ENCODE measurements at places on chromosomes 3 and 15.

DNA sequence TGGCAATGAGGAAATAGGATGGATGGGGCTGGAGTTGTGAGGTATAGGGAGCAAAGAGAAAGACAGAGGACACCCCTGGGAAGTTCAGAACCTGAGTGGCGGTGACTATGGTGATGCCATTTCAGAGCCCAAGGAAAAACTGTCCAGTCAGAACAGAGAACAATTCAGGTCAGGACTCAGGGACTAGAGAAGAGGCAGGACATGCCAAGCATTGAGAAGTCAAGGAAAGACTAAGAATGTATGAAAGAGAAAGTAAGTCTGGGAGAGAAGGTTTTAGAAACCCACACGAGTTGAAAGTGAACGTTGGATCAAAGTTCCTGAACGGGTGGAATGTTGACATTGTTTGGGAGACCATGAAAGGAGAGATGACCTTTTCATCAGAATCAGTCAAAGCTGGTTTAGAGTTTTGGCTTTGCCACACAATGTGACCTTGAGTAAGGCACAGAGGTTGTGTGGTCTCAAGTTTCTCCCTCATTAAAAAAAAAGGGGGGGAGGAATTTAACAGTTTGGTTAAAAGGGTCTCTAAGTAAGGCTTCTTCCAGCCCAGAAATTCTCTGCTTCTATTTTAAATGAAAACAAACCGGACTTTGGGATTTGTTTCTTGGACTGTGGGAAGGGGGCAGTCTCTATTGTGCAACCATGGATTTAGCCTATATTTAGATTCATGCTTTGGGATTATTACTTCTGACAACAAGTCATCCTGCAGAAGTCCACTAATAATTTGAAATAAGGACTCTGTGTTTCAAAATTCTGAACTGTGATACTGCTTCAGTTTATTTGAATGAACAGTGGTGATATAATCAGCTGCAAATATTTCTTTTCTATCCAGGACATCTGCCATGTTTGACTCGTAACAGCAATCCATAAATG, 315.9 kb upstream of the TBL1XR1 start:
- DNase-seq: no peak

GRCh38 chr15:38672273-38672672, 107.7 kb upstream of the RASGRP1 start:
- no peak for DNase-seq

GRCh38 chr3:127254730-127255129, 33.1 kb downstream of the PRR20G start:
- DNase-seq: no peak

DNA sequence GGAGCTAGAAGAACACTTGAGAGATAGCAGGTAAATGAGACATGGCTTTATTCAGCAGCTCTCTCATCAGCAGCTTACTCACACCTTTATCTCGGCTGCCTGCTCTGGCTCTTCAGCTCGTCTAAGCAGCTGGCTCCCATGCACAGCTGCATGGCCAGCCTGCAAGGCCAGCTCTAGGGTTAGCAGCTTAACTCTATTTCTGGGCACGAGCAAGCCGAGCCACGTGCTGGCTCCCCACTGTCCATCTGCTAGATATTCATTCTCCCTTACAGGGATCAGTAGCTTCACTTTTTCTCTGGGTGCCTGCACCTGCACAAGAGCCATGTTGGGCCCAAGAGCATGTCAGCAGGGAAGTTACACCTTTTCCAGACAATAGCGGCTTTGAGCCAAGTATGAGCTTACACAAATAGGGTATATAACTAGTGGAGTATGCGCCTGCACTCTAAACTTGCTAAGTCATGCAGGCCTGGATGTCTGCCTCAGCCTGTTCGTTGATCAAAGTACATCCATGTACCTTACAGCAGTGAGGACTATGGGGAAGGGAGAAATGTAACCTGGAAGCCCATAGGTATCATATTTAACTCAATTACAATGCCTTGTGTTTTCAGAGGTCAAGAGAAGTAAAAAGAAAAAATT, 174.9 kb upstream of the SNTN start:
- no peak for DNase-seq

DNA sequence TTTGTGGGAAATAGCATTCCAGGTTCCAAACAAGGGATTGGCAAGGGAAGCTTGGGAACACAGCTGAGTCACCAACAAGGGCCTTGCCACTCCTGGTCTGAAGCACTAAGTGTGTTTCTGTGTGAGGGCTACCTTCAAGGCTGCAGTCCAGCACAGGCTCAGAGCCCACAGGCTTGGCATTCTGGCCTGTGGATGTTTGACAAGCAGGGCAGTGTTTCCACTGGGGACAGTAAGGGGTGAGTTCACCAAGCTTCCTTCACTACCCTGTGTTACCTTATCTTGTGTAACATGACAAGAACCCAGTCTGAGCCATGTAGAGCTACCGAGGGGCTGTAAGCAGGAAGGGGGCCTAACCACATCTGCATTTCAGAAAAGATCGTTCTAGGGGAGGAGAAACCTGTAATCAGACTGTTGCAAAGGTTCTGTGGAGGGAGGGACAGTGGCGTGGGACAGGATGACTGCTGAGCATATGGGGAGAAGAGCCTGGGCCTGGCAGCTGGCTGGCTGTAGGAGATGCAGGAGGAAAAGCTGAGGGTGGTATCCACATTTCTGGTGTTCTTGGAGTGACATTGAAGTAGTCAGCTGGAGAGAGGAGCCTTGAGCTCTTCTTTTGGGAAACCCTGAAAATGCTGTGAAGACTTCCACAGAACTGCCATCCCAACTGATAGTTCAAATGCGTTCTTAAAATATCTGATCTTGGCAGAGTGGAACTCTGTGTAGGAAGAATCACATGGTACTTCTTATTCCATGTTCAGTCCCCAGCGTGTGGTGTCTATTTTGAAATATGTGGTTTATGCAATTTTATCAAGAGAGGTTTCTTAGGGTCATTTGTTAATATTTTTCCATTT, 61.3 kb downstream of the CTDSPL start:
- no peak for DNase-seq

GRCh38 chr3:71231680-71232079, 351.8 kb downstream of the FOXP1 start:
- no peak for DNase-seq

DNA sequence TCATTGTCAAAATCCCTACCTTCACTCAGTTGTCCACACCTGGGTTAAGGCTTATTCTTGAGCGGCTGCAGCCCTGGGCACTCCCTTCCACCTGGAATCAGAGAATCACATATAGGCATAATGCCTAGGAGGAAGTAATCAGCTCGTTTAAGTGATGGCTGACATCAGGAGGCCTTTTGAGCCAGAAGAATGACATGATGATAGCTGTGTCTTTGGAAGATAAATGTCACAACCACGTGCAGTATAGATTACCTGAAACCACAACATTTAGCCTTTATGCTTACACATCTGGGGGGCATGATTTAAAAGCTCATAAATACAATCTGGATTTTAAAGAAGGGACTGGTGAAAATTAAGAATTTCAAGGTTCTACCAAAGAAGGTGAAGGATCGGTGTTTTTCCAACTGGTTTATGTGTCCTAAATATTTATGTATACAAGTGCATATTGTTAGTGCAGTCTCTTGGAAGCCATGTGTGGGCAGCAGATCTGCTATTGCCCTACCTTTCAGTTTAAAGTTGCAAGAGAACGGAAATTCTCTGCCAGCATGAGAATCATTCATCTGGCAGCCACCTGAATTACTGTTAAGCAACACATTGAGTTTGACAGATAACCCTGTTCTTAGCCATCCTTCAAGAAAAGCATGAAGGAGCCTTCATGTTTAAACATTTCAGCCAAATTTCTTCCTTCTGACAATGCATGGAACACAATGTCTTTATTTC, 163.4 kb upstream of the NR2E3 start:
- DNase-seq: no peak

- DNase-seq: no peak
Observed at GRCh38 chr15:90583471-90584252, 53.9 kb downstream of the CRTC3 start.

- DNase-seq: no peak
Observed at GRCh38 chr15:66228807-66229735, 24.5 kb downstream of the MEGF11 start.

DNA sequence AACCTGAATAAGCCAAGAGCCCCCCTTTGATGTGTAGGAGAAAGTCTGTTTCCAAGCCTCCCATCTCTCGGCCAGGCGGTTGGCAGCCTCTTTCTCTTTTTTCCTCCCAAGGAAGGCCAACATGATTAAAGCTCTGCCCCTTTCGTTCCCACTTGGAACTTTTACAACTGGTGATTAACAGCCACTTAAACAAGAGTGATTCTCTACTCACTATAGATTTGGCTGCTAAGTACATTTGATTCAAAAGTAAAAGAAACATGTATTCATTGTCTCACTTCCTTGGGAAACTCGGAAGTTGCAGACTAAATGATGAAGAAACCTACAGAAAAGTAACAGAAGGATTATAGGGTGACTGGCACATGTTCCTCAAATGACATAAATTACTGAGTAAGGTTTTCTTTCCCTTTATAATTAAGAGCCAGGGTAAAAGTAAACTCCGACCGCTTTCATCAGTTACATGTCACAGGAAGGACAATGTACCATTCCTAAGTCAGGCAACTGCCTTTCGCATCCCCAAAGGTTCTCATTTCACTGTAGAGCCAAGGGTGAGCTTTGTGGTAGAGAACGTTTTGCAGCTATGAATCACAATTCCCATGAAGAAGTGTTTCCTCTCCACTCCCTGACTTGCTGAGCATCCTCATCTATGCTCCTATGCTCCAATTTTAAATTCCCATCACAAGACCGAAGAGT, 72.7 kb downstream of the MB21D2 start:
- no peak for DNase-seq

- no peak for DNase-seq
Observed at GRCh38 chr15:78023081-78023665, 54.3 kb downstream of the TBC1D2B start.

- no peak for DNase-seq
Observed at GRCh38 chr3:172288651-172289050, 159.6 kb downstream of the GHSR start.

DNA sequence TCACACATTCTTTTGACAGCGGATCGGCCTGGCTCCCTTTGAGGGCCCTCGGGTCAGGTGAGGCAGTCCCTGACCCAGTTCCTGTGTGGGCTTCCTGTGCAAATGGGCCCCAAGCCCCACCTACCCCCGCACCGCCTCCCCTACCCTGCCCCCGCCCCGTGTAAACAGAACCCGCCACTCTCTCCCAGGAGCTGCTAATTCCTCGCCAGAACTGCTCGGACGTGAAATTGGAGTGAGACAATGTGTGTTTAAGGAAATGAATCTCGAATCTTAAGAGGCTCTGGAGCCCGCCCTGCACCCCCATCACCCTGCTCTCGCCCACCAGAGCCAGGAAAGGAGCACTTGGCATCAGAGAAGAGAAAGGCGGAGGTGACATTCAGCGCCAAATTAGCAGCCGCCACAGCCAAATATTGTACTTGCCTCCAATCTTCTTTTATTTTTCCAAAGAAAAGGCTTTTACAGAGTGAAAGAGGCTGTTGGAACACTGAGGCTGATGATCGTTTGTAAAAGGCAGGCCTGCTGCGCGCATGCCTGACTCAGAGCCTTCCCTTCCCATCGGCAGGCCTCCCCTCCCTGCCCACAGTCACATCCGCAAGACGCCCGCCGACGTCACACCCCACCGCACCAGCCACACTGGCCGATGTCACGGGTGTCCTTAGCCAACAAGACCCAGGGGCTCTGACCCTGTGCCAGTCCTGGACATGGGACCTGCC, 53.1 kb downstream of the CACNA2D2 start:
- no peak for DNase-seq

GRCh38 chr3:116153174-116153573, 292.1 kb downstream of the LSAMP start:
- DNase-seq: no peak

GRCh38 chr3:167116120-167116922, 263.8 kb downstream of the ZBBX start:
- DNase-seq: no peak

GRCh38 chr3:194587438-194587931, 45.7 kb downstream of the TMEM44 start:
- DNase-seq: no peak

DNA sequence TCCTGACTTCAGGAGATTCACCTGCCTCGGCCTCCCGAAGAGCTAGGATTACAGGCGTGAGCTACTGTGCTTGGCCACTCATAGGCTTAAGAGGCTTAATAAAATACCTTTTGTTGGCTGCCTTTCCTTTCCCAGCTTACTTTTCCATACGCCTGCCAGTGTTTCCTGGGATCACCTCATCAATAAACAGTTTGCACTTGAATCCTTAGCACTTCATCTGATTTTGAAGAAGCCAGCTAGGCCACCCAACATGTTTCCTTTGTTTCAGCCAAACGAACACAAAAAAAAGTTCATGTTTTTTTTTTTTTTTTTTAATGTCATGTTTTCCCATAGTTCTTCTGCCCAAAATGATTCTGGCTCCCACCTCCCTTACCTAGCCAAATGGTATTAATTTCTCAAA, 92.3 kb downstream of the RAP2B start:
- DNase-seq: no peak

DNA sequence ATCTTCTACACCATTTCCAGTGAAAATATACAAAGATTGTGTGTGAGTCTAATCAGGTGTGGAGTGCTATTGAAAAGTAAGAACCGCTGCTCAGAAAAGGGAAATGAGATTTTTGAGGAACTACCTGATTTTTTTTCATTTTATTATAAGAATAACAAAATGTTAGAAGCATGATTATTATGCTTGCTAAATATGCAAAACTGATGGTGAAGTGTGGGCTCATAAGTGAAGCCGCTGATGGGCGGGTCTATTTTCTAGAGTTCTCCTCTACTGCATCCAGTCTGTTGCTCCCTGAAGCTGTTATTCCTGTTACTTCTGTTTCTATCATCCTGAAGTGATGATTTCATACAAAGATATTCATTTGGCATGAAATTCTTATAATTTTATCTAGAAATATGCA, 612.0 kb downstream of the CADM2 start:
- no peak for DNase-seq

GRCh38 chr3:145118303-145118702, 1042.7 kb downstream of the PLOD2 start:
- DNase-seq: no peak

GRCh38 chr3:188031121-188031520, 122.8 kb upstream of the LPP start:
- no peak for DNase-seq

- no peak for DNase-seq
Observed at GRCh38 chr15:35043373-35044095, 41.6 kb downstream of the NANOGP8 start.

GRCh38 chr3:69290430-69290829, 95.5 kb downstream of the FRMD4B start:
- no peak for DNase-seq

DNA sequence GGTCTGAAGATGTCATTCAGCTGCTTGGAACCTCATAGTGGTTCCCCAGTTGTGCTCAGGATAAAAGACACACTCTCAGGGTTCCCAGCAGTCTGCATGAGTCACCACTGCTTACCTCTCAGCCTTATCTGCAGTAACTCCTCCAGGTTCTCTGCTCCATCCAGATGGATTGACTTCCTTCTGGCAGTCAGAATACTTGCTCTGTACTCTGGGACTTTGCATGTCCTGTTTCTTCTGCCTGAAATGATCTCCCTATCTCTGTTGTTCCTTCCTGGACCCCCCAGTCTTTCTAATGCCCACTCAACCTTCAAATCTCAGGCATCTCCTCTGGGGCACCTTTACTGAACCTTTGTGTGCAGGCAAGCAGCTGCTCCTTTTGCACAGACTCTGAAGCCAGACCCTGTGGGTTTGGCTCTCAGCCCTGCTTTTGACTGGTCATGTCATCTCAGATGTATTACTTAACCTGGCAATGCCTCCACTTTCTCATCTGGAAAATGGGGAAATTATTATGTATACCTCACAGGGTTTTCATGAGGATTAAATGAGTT, 38.4 kb downstream of the ITPR1 start:
- no peak for DNase-seq
